ENCODE measurements at places on chromosomes 2 and 18.

DNA sequence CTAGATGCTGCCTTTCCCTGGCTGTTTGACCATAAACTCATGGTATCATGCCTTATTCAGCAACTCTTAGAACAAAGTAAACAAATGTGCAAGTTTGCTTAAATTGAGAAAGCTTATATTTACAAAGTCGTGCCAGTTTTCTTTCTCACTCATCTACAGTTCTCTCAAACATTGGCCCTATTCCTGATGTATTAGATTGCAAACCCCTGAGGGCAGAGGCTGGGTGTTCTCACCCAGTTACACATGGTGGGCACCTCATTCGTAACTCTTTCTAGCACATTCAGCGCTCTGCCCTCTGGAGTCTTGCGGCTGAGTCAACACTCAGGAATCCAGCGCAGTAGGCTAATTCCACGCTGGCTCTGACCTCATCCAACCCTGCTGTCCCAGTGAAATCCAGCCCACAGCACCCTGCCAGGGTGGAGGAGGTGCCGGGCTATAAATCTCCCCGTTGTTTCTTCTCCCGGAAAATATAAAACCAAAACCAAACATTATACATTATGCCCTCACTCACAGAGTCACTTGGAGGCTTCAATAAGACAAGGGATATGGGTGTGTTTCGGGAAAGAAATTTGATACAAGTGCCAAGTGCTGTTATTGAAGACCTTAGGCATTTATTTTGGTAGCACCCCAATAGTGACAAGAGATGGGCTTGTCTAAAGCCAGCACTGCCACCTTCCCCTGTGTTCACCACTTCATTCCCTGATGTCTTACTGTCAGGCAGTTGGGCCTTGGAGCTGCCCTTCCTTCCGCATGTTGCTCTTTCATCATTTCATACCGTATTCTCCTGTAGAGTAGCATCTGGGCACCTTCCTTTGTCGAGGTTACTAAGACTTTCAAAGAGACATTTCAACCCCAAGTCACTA lies 287.4 kb downstream of the PRKCE start:
- DNase-seq = no peak

- no peak for DNase-seq
Observed at GRCh38 chr2:240601061-240601830, 14.7 kb downstream of the CAPN10 start.

DNA sequence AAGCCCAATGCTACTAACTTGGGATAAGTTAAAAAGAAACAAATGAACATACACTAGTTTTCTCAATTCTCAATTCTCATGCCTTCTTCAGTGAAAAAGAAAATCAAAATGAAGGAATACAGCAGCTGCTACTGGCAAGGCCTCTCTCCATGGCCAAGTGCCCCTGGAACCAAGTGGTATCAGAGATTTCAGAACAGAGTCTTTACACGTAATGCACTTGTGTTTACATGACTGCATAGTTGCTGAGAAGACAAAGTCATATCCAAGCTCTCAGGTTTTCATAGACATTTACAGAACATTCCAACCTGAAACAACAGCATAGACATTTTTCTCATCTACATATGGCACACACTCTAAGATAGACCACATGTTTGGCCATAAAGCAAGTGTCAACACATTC lies 789.9 kb downstream of the CBLN2 start:
- no peak for DNase-seq

- DNase-seq = peak; percentile 6
Observed at GRCh38 chr2:18749912-18750526, 160.7 kb upstream of the NT5C1B start.

DNA sequence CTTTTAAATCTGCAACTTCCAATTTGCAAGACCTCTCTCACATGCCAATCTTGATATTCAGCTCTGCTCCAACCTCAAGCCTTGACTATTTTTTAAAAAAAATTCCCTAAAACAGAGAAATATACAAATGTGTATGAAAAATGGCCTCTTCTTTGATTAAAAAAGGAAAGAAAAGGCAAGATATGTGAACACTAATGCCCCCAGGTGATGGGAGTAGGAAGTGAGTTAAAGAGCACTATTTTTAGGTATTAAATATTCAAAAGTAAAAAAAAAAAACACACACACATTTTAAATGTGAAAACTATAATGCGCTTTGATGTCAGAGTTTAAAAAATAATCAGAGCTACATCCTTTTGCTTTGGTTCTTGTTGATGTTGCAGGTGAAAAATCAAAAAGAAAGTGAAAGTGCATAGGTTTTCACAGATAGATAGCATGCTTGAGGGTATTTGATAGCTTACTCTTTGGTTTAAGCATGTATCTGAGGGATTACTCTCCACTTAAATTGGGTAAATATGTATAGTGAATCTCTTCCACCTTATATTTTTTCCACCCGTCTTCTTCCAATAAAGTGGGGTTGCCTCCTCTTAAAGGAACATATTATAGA lies 406.0 kb upstream of the POU3F3 start:
- no peak for DNase-seq

- no peak for DNase-seq
Observed at GRCh38 chr18:3217948-3218647, 1.7 kb downstream of the MYOM1 start.

DNA sequence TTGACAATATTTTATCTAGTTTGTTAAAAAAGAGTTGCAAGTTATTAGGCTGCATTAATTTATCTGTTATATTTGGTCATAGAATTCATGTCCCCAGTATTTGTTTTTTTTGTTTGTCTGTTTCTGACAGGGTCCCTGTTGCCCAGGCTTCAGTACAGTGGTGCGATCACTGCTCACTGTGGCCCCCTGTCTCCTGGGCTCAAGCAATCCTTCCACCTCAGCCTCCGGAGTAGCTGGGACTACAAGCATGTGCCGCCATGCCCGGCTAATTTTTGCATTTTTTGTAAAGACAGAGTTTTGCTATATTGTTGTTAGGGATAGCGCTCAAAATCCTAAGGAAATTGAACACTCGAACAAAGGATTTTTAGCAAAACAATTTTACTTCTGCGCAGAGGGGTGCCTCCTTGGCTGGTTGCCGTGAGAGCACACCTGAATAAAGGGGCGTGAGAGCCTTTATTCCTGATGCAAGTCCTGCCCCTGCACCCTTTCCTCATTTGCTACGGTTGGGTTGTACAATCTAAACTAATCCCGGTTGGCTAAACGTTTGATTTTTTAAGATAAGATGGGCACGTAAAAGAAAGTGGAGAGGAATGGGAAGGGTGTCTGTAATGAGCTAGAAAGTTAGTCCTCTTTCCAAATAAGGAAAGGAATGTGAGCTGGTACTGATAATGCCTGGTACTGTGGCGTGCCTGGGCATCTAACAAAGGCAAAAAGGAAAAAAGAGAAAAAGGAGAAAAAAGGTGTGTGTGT lies 65.5 kb downstream of the COMMD1 start:
- no peak for DNase-seq

GRCh38 chr2:142472382-142472781 lies 341.6 kb upstream of the LRP1B start:
- no peak for DNase-seq

- DNase-seq = no peak
Observed at GRCh38 chr2:238600506-238601432, 174.0 kb downstream of the ASB1 start.

- DNase-seq = no peak
Observed at GRCh38 chr2:61969376-61969775, 63.9 kb downstream of the COMMD1 start.

DNA sequence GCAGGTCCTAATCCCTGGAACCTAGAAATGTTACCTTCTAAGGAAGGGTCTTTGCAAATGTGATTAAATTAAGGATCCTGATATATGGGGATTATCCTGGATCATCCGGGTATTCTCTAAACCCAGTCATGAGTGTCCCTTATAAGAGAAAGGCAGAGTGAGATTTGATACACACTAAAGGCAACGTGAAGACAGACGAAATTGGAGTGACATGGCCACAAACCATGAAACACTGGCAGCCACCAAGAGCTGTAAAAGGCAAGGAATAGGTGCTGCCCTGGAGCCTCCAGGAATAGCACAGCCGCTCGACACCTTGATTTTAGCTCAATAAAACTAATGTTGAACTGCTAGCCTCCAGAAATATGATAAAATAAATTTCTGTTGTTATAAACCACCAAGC lies 45.0 kb downstream of the TPGS2 start:
- no peak for DNase-seq

DNA sequence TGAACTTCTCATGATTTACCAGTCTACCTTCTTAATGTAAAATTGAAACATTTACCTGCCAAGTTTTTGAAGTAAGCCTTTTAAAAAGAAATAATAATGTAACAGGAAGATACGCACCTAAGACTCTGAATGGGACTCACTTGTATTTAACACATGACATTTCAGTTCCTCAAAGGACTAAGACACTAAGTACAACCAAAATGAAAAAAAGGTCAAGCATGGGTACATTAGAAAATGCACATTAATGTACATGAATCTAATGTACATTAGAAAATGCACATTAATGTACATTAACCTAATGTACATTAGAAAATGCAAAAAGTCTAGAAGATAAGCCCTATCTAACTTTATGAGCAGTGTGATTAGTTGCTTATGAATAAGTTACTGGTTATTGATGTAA lies 69.3 kb upstream of the FZD5 start:
- no peak for DNase-seq

- no peak for DNase-seq
Observed at GRCh38 chr2:150081775-150082481, 405.5 kb downstream of the RND3 start.

- no peak for DNase-seq
Observed at GRCh38 chr2:108825736-108826135, 39.2 kb downstream of the CCDC138 start.

DNA sequence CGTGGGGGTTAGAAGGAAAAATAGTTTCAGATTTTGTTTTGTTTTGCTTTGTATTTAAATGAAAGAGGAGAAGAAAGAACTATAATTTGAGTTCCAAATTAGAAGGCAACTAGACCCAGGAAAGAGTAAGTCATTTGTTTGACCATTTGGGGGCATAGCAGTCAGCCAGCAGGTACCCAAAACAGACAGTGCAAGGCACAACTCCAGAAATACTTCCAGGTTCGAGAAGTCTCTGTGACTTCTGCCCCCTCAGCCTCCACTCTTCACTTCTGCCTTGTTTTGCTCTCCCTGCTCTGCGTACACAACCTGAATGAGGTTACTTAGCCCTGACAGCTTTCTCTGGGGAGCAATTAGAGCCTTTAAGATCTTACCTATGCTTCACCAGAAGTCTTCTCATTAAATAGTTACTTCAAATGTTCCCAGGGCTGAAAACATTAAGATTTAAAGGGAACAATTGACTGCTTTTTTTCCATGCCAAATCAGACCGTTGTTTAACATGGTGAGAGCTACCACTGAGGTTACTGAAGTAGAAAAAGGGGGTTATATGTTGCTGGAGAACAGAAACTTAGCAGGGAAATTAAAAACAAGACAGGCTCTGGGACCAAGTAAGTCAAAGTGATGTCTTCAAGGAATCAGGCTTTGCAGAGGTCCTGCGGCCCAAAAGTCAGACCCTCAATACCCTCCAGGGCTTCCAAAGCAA lies 216.9 kb downstream of the BCL11A start:
- no peak for DNase-seq

- no peak for DNase-seq
Observed at GRCh38 chr2:18883616-18884456, 294.5 kb upstream of the NT5C1B start.

- no peak for DNase-seq
Observed at GRCh38 chr2:166180951-166181812, 53.4 kb upstream of the SCN1A start.

DNA sequence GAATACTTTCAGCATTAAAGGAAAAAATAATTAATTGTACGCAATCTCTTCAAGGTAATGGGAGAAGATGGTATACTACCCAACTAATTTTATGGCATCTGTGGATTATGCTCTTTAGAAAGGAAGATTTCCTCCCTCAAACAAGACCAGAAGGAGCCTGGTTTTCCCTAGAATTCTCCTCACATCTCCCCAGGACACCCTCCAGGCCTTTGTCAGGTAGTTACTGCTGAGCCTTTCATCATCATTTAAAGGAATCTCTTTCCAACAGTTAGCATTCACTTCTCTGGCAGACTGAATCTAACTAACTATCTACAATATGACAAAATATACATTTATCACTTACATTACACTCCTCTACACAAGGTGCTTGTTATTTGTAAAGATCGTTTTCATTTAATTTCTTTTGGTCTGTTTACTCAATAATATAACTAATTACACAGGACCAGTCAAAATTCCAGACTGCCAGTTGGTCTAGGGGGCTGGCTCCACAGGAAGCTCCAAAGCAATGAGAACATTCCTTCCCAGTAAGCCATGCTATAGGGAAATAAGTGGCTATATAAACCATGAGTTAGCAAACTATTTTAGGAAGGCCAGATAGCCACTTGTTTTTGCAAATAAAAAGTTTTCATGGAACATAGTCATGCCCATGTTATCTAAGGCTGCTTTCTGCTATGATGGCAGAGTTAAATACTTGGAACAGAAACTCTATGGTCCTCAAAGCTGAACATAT lies 19.1 kb downstream of the ZNF24 start:
- DNase-seq = no peak

- DNase-seq = no peak
Observed at GRCh38 chr18:63646936-63647335, 2.9 kb upstream of the SERPINB4 start.

DNA sequence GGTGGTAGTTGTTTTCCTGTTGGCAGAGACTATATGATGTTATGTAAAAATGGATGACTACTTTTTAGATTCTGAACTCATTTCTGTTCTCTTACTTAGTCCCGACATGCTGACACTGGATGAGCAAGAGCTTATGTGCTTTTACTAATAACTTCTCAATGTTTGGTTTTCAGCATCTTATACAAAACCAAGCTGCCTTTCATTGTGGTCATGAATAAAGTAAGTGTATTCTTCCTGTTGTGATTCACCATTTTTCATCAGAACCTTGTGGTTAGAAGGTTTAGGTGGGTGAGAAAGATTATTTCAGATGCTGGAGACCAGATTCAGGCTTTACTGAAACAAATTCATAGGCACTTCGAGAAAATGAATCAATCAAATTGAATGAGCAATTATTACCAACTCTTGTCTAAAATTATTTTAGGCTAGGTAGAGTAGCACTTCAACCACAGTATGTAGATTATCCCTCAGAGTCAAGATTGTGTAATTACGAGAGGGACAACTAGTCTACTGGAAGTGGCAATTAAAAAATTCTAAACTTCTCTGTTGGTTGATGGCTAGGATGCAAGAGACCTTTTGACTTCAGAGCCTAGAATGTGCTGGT lies 9.3 kb downstream of the GPN1 start:
- no peak for DNase-seq

DNA sequence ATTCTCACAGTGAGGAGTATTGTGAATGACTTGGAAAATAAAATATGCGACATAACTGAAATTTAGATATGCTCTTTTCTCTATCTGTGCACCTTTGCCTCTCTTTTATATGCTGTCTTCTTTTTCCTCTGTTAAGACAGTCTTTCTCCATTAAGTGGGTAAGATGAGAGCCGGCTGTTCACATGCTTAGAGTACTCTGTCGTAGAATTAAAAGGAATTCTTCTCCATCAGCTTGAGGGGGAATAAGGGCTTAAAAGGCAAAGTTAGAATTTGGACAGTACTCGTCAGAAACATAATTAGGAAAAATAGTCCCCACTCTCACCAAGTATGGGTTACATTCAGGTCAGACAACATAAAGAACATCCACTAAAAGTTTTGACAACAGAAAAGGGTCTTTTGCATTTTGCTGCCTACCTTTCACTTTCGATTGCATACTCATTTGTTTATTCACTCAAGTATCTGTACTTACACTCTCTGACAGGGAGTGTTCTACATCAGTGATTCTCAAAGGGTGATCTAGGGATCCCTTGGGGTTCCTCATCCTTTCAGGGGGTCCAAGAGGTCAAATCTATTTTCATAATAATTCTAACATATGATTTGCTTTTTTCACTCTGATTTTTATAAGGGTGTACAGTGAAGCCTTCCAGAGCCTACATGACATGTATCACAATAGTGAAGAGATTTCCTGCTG lies 48.0 kb downstream of the ARHGAP15 start:
- peak; percentile 17 for DNase-seq

Measured in naive thymus-derived CD8-positive, alpha-beta T cell (primary cell).